Right kidney (tissue), 9 donors: ENCODE measurements at places on chromosomes 4 and X.

DNA sequence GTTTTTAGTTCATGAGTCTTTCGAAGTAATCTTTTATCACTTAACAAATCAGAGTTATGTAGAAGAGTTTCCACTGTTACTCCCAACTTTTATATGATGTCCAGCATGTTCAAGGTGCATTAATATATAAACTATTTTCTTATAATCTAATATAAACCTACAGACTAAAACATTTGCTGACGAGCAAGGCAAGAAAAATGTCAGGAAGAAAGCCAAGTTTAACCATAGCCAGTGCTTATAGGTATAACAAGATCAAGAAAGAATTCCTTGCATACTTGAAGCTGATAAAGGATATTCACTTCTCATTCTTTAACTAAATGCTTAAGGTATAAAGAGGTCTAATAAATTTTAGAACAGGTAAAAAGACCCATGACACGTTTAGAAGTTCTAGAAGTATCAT lies 167.7 kb downstream of the NPNT start:
- DNase-seq = no peak

DNA sequence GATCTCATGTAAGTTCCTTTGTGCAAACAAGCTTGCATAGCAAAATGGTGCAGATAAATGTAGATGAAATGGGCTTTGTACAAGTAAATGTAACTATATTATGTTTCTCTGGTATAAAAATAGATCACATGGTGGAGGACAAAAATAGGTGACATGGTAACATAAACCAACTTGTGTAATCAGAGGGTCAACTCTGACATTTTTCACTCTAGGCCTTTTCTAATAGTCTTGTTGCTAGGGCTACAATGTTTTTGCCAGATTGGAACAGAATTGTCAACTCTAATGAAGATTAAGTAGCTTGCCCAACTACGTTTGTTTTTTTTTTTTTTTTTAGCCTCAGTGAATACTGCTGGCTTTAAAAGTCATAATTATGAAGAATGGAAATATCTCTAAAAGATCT lies 11.5 kb downstream of the MAD2L1 start:
- no peak for DNase-seq

- no peak for DNase-seq
Observed at GRCh38 chrX:7316280-7316679, 168.3 kb upstream of the PUDP start.

DNA sequence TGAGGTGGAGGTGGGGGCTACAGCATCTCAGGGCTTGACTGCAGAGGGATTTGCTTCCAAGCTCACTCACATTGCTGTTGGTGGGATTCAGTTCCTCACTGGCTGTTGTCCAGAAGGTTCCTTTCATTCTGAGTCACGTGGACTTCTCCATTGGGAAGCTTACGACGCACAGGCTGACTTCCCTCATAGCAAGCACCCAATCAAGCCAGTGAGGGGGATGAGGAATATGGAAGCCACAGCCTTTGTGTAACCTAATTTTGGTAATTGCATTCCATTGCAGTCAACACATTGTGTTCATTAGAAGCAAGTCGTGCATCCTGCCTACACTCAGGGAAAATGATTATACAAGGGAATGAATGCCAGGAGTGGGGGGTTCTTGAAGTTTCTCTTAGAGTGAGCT lies 32.7 kb upstream of the MXRA5 start:
- no peak for DNase-seq

- peak; percentile 65 for DNase-seq
Observed at GRCh38 chr4:173508386-173509035, 21.5 kb downstream of the HAND2 start.

GRCh38 chr4:184657144-184657543 lies 7.6 kb downstream of the PRIMPOL start:
- DNase-seq = no peak

GRCh38 chr4:81505004-81505598 lies 33.4 kb upstream of the RASGEF1B start:
- DNase-seq = no peak

DNA sequence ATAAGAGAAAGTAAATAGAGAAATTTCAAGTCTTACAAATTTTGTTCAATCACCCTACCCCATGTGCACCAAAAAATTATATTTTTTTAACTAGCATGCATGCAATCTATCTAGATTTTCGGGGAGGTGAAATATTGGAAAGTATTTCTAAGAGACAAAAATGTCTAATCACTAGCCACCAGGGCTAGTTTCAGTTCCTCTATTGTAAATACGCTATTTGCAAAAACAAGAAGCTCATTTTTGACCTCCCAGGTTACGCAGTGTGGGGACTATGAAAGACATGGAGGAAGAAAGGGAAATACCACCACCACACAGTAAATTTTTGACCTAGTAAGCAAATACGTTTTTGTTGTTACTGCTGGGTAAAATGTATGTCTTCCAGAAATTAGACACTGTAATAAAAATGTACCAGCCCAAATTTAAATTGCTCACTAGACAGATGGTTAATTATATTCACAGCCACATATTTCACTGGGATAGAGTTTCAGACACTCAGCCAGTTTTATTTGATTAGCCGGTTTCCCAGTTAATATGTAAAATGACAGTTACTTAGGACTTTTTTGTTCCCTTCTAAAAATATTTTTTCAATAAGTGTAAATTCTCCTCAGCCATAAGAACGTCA lies 2.2 kb downstream of the NEXMIF start:
- DNase-seq = no peak

DNA sequence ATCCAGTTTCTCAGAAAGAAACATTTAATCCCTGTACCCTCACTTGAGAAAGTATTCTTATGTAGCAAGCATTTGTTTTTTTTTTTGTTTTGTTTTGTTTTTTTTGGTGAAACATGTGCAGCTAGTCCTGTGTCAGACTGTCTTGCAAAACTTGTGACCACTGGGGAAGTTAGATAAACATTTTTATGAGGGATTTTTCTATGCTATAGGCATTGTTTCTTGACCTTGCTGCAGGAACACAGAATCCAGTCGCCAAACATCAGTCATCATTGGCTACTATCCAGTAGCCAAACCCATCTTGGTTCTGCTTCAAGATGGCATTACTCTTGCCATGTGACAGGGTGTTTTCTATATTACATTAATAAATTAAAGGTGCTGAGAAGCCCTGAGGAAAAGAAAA lies 7.7 kb upstream of the MAPK10 start:
- DNase-seq = no peak

DNA sequence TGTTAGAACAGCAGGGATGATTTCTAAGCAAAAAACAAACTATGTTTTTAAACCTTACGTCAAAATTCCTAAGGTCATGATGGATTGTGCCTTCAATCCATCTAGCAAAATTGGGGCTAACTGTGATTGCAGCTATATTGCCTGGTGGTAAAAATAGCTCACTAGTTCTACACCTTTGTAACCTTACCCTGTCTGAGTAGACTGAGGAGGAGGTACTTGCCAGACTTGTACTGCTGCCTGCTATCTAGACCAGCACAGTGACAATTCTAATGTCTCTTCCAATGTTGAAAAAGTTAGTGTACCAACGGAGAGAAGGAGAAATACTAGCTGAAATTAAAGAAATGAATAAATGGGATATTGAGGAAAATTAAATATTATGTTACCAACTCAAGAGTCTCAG lies 30.3 kb downstream of the ATP11C start:
- DNase-seq = no peak

DNA sequence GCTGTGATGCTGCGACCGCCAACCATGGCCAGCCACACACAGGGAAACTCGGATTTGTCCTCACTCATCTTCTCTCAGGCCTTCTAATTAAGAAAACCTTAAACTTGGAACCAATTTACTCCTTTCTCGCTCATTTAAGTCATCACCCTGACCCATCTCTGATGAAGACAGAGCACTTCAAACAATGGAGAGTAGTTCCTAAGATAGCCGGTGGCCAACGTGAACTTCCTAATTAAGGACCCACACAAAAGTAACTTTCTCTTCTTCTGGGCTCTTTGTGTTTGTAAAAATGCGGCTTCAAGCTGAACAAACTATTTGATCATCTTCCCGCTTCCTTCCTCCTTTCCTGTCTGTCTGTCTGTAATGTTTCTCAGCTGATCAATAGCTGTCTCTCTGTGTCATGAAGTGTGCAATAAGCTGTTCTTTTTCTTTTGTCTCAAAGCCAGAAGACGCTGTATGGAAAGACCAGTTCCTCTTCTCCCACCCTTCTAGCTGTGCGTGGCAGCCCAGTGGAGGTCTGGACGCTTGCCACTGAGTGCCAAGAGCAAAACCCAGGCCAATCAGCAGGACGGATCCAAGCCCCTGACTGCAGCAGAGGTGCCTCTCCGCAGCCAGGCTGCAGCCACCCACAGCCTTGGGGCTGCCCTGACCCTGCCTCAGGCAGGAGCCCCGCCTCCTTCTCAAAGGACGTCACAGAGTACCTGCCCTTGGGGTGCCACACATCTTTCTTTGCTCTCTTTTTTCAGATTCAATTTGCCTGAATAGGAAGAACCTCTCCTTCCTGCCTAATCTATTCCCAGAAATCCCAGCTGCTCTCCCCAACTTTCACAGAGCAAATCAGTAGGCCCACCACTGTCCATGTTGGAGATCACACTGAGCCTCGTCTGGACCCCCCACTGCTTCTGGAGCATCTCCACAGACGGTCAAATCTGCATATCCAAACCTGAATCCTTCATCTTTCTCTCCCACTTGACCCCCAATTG lies 59.3 kb downstream of the MAML3 start:
- DNase-seq = no peak

- no peak for DNase-seq
Observed at GRCh38 chr4:41696763-41697162, 51.8 kb downstream of the PHOX2B start.
